ENCODE measurements at places on chromosomes 3 and 15.

DNA sequence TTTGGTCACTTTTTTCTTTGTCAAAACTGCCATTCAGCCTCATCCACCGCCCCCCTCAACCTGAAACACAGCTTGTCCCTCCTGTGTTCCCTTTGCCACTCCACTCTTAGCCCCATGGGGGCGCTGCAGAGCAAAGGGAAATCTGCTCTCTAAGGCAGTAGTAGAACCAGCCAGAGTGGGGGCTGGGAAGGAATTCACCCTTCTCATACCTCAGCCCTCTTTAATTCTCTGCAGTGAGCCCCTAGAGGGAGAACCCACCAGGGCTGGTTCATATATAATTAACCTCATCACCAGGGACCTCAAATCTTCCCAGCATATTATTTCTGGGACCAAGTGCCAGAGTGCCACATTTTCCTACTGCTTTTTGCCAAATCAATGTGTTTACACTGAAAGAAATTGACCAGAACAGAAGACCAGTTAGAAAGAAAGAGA, 2.8 kb upstream of the BCL6 start:
- peak; percentile 72 for DNase-seq

DNA sequence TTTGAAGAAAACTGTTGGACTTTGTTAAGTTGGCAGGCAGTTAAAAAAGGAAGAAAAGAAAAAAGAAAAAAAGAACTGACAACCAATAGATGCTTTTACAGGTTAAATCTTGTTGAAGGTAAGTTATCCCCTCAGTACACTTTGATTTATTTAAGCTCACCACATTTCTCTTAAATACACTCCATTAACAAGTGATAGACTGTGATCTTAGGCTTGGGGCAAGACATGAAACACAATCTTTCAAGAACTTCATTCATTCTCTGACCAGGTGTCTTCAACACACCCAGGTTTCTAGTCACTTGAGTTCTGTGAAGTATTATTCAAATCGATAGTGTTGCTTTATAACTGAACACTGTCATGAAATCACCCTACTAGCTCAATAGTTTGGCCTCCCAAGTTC, 751.9 kb downstream of the ROBO1 start:
- no peak for DNase-seq

DNA sequence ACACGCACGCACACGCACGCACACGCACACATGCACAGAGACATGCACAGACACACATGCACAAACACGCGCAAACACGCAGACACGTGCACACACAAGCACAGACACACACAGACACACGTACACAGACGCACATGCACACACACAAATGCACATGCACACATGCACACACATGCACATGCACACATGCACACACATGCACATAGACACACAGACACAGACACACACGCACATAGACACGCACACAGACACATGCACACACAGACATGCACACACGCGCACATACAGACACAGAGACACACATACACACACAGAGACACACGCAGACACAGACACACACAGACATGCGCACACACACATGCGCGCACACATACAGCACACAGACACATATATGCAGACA, 26.4 kb upstream of the PIGZ start:
- DNase-seq = no peak

DNA sequence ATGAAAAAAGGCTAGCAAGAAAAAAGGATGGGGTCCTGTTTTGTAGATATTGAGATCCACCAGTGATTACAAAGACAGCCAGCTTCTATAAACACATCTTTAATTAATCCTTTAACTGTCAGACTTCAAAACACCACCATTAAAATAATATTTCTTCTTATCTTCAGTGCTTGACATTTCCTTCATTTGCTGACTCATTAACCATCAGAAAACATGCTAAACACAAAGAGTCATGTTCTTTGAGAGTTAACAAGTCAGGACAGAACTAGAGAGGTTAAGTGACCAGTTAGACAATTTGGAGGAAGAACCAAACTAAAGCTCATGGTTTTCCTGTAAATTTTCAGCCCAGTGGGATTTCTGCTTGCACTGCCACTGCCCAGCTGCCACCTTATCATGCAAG, 111.4 kb downstream of the MEIS2 start:
- no peak for DNase-seq

DNA sequence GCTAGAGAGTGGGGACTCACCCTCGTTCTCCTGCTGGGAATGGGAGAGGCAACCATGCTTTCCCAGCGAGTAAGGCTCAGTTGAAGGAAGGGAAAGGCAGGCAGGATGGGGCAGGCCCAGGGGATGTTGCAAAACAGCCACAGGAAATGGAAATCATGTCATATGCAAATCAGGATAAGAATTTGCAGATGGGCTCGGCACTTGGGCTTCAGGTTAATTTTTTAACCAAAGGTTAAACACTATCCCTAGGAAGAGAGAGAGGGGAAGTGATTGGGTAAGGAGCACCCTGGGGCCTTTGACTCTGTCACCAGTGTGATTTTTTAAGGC, 14.6 kb upstream of the PLA2G4E start:
- no peak for DNase-seq

DNA sequence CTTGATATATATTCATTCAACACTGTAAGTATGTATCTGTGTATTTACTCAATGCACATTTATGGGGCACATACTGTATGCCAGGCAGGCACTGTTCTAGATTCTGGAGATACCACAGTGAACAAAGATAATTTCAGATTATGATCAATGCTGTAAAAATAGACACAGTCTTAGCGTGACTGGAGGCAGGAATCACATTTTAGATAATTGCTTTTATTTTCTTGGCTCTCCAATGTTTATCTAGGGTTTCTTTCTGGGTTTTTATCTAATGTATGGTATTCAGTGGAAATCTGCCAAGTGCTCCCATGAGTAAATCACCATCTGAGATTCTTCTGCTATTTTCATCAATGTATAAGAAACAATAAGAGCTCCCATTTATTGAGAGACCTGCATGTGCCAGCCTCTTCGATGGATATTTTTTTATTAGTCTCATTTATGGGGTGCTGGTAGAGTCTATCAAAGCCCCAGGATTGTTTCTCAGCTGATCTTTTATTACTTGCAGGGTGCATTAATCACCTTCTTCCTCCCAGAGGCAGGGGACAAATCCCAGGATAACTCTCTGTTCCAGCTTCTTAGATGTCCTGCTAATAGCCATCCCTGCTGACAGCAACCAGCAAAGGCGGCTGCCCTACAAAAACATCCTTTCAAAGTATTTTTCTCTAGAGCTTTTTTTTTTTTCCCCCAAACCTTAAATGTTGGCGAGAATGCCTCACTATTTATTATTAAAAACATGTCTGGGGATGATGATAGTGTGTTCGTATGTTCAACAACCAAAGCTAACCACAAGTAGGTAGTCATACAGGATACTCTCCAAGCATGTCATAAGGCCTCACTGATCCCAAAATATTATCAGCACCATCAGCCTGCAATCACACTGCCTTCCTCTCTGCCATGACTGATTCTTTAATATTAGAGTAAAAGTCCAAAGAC, 331.0 kb upstream of the RASGRP1 start:
- no peak for DNase-seq

DNA sequence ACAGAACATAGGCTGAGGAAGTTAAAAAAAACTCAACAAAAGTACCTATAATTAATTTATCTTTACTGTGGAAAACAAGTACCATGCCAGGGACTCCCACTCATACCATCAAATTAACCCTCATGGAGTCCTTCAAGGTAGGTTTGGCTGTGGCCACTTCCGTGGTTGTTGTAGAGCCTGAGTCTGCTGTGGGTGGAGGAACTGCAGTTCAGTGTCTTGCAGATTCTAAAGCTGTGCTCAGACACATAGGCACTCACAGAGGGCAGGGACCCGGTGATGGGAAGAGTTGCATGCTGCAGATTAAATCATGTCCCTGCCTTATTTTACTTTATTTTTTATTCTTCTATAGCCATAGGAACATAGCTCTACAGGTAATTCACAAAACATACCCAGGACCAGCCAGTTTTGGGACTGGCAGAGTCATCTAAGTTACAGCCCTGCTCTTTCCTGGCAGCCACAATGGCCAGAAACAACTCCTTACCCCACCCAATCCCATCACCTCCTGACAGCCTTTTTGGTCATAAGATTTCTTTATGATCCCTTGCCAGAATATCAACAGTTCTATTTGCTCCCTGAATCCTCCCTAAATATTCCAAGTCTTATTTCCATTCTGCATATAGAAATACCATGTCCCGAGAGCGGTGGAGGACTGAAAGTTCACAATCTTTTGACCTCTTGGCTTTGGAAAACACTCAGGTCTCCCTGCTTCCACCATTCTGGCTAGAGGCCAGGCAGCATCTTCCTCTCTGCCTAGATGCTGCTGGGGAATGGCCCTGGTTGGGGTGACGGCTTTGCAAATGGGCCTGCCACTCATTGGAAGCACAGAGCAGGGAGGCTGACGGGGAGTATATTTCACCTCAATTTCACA, 193.7 kb downstream of the CHST2 start:
- no peak for DNase-seq

GRCh38 chr3:43481375-43481774, 140.4 kb downstream of the ANO10 start:
- no peak for DNase-seq

DNA sequence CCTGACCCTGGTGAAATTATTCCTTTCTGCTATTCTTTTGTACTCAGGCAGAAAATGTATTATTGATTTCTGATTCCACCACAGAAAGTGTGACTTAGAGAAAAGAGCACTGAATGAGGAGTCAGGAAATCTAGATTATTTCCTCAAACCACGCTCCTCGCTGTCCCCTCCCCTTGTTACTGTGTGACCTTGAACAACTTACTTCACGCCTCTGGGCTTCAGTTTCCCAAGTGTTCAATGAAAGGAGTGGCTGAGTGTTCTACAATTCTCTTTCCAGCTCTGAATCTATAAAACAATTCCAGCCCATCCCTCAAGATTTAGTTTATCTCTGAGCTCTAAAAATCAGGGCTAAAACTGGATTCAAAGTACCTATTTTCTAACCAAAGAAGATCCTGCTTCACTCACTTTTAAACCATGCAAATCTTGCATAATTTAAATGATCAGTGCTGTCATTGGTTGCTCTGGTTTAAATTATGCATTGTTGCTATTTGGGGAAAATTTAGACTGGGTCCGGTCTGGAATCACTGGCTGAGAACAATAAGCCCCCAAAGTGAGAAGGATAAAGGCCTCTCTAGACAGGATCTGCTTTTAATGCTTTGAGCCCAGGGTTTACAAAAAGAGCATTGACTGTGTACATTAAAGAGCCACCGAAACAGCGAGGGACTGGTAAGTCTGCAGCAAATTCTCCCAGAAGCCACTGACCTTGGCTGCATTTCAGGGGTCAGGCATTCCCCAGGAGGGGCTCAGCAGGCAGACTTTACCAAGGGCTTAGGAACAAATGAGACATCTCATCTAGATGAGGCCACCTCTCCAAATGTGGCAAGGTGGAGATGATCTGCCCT, 3.2 kb downstream of the TNIK start:
- DNase-seq = no peak

- DNase-seq = no peak
Observed at GRCh38 chr15:91717811-91718210, 135.7 kb upstream of the SLCO3A1 start.

DNA sequence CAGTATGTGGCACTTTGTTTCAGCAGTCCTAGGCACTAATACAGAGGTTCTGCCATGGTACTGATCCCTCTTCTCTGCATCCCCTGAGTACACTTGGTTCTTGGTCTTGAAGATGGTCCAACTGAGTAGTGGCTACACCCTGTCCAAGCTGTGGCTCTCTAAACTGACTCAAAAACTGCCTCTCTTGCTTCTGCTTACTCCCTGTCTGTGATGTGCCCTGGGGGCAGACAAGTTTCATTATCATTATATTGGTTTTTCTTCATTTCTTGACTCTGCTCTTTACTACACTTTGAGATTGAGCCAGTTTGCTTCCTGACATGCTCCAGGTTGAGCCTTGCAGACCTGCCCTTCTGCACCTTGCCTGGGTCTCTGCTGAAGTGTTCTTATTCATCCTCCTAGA, 18.9 kb upstream of the ST3GAL6 start:
- no peak for DNase-seq

DNA sequence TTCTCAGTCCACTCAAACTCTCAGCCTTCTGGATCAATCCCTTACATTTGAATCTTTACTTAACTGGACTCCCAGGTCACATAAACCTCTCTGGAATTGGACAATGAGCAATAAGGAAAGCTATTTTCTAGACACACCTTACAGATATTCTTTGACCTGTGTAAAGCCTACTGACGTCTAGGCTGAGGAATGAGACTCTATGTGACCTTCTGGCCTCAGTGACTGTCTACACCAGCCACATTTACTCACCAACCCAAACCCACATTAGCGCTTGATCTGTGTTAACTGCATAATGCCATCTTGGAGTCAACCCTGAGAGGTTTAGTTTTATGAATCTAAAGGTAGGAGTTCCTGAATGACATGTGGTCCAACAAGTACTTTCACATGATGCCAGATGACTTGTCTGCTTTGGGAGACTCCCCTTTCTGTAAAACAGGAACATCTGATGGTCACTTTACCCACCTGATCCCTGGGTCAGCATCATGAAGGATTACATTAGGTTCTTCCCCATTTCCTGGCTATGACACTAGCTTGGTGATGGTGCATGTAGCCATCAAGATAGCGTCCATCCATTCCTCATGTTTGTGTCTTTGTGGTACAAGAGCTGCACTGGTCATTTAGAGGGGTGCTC, 11.4 kb upstream of the COMMD2 start:
- DNase-seq = no peak

DNA sequence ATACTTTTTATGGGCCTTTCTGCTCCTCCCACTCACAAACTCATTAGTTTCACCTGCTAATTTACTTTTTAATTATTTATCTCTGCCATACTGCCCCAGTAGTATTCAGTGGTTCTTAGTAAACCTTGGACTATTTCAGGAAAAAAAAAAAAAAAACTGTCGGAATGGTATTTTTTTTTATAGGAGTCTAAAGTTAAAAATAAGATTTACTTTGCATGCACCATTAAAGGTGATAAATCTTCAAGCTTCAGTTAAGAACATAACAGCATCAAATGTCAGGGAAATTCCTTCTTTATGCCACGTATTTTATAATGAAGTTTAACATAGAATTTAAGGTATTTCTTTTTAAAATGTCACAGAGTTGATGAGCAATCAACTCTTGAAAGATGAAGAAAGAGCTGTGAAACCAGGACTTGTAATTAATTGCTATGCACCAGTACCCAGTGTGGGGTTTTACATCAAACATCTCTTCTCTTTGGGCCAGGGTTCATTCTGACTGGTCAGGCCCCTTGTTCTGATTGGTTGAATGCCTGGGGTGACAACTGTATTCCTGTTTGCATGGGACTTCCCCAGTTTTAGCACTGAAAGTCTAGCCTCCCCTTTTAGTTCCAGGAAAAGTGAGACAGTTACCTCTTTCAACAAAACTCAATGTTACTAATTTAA, 40.3 kb upstream of the PTPRG start:
- no peak for DNase-seq

GRCh38 chr3:129793319-129793718, 100.2 kb downstream of the TMCC1 start:
- no peak for DNase-seq

- DNase-seq = no peak
Observed at GRCh38 chr3:69016901-69017300, 3.4 kb upstream of the EOGT start.

- no peak for DNase-seq
Observed at GRCh38 chr3:171892457-171892856, 49.3 kb downstream of the TMEM212 start.

All from NCI-H1436 treated with DMSO at 0.1 percent for 48 hours (cell line).